Activated naive CD8-positive, alpha-beta T cell treated with anti-CD3 and anti-CD28 coated beads for 36 hours (primary cell): ENCODE measurements at places on chromosomes 11 and 22.

DNA sequence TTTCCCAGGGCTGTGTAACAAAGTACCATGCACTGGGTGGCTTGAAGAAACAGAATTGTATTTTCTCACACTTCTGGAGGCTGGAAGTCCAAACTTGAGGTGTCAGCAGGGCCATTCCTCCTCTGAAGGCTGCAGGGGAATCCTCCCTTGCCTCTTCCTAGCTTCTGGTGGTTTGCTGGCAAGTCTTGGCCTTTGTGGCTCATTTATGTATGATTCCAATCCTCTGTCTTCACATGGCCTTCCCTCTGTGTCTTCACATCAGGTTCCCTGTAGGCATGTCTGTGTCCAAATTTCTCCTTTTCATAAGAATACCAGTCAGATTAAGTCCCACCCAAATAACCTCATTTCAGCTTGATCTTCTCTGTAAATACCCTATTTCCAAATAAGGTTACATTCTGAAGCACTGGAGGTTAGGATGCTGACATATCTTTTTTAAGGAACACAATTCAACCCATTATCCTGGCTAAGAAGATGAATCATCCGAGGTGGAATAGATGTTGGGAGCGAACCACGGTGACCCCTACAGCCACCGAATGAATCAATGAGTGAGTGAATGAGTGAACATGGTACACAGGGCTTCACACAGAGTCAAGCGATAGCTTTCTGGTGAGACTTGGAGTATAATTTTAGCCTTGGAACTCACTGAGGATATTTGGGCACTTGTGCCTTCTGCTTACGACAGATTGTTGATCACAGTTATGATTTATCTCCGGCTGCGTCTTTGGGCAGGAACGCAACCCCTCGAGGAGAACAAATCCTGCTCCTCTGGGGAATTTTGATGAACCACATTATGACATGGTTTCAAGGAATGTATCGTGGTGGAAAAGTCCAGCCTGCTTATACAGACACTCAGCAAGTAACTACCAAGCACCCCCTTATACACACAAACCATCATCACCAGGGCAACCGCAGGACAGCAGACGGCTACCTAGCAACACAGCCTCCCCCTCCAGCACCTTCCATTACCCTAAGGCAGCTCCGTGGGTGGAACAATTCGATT is 34.3 kb upstream of the MICAL2 start:
- peaks cover 3% of the 10 kb centered on the region for H3K4me1 ChIP-seq
- H3K27me3 ChIP-seq = no peaks in the 10 kb centered on the region
- no peaks in the 10 kb centered on the region for H3K36me3 ChIP-seq
- no peak overlapping the region for H3K27ac ChIP-seq
- no peak overlapping the region for H3K4me3 ChIP-seq

DNA sequence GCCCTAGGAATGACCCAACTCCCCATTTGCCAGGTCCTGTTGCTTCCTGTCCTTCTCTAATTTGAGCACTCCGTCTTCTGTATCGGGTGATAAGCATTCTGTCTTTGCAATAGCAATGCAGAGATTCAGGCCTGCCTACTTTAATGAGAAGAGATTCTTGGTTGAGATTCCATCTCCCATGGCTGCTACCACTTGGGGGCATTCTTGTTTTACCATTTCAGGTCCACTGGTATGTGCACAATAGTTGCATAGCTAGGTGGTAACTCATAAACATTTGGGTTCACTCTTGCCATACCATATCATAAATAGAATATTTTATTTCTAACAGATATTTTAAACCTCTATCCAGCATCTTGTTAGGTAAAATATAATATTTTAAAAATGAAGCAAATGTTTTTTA is 34.4 kb upstream of the CALCB start:
- H3K4me3 ChIP-seq = no peak overlapping the region
- no peak for DNase-seq
- H3K27me3 ChIP-seq = peaks cover 7% of the 10 kb centered on the region
- H3K4me1 ChIP-seq = no peaks in the 10 kb centered on the region

DNA sequence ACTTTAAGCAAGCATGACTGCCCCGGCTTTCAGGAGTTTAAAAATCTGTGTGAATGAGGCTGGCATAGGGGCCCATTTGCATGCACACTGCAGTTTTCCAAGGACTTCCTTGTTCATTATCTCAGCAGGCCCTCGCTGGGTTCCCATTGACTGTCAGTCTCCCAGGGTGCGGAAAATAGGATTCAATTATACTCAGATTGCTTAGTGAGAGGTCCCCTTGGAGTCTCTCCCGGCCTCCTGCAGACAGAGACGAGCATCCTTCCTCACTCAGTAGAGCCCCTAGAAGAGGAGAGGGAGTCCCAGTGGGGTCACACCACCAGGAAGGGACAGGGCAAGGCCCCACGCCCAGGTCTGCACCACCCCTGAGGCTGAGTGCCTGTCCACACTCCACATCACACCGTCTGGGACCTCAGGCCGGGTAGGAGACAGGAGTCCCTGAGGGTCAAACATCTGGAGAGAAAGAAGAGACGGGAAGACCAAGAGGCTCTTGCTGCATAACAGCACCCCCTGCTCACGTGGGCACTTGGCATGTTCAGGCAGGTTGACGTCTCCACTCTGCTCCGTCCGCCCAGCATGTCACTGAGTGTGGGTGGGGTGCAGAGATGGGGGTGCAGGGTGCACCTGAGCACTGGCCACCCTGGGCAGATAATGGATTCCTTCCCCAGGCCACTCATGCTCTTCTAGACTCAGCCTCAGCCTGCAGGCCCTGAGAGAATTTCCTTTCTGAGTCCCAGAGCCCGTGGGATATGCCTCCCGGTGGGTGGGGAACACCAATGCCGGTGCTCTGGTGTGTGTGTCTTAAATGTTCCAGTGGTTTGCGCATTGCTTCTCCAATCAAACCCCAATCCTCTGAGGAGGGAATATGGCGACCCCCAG is 58.8 kb downstream of the MCM5 start:
- no peak overlapping the region for H3K27ac ChIP-seq
- no peak for DNase-seq
- no peaks in the 10 kb centered on the region for H3K27me3 ChIP-seq

DNA sequence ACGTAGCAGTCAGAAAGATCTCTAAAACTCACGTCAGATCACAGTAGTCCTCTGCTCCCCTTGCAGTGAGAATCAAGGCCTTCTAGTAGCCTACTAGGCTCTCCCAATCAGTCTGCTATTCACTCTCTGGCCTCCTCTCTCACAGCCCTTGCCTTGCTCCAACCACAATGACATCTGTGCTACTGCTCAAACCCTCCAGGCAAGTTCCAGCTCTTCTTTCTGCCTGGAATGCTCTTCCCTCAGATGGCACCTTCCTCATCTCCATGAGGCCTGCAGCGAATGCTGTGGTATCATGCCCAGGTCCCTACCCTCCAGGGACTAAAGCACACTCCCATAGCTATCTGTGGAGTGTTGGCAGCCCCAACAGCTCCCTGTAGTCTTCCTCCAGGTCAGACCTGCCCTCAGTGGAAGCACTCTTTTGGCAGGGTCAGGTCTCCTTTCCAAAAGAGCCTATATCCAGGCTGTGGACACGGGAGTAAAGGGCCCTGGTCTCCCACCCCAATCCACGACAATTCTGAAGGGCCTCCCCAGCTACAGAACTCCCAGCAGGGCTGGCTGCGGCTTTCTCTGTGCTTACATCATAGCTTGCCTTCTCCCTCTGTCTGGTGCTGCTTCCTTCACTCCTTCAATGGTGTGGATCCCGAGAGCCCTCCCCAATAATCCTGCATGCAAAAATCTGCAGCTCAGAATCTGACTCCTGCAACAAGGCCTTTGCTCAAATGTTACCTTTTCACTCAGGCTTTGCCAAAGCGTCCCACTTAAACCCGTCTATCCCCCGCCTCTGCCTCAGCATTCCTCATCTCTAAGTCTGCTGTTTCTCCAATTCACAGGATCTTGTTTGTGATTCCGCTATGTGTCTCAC is 8.9 kb downstream of the HIRA start:
- peaks cover 47% of the 10 kb centered on the region for H3K4me1 ChIP-seq
- no peak overlapping the region for H3K4me3 ChIP-seq
- H3K27me3 ChIP-seq = no peaks in the 10 kb centered on the region
- peaks cover 21% of the 10 kb centered on the region for H3K36me3 ChIP-seq

DNA sequence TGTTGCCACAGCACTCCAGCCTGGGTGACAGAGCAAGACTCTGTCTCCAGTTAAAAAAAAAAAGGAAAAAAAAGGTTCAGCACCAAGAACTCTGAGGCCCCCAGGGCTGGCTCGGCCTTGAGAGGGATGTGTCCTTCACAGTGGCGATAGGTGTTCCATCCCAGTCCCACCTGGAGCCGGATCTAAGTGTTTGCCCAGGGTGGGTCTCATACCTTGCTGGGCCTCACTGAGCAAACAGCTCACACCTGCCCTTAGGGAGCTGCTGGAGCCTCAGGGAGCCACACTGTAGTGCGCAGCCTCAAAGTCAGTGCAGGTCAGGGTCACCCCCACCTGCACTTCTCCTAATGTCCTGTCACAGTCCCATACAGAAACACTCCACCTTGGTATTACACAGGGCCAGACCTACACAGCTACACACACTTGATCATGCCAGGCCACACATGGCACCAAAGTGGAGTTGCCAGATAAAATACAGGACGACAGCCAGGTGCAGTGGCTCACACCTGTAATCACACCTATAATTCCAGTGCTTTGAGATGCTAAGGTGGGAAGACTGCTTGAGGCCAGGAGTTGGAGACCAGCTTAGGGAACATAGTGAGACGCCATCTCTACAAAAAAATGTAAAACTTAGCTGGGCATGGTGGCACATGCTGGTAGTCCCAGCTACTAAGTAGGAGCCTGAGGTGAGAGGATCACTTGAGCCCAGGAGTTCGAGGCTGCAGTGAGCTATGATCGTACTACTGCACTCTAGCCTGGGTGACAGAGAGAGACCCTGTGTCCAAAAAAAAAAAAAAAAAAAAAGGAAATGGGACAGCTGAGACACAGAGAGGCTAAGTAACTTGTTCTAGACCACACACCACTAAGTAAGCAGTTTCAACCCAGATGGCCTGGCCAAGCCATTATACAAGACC is 7.3 kb downstream of the STARD10 start:
- H3K4me1 ChIP-seq = peaks cover 21% of the 10 kb centered on the region
- H3K4me3 ChIP-seq = no peak overlapping the region
- DNase-seq = no peak
- H3K27me3 ChIP-seq = no peaks in the 10 kb centered on the region
- H3K27ac ChIP-seq = no peak overlapping the region

- H3K27ac ChIP-seq = no peak overlapping the region
- H3K36me3 ChIP-seq = no peaks in the 10 kb centered on the region
- DNase-seq = no peak
- no peak overlapping the region for H3K4me3 ChIP-seq
- no peaks in the 10 kb centered on the region for H3K27me3 ChIP-seq
These were observed 109.3 kb upstream of the PLET1 start for GRCh38 chr11:112369916-112370315.

- H3K27me3 ChIP-seq = no peaks in the 10 kb centered on the region
- H3K4me1 ChIP-seq = peaks cover 5% of the 10 kb centered on the region
- DNase-seq = no peak
- no peak overlapping the region for H3K27ac ChIP-seq
These were observed 36.1 kb downstream of the RELT start for GRCh38 chr11:73412308-73412707.

GRCh38 chr22:39471381-39472141 is 14.7 kb downstream of the MGAT3 start:
- peak; percentile 25 for DNase-seq
- peaks cover 17% of the 10 kb centered on the region for H3K4me1 ChIP-seq
- H3K4me3 ChIP-seq = no peak overlapping the region

DNA sequence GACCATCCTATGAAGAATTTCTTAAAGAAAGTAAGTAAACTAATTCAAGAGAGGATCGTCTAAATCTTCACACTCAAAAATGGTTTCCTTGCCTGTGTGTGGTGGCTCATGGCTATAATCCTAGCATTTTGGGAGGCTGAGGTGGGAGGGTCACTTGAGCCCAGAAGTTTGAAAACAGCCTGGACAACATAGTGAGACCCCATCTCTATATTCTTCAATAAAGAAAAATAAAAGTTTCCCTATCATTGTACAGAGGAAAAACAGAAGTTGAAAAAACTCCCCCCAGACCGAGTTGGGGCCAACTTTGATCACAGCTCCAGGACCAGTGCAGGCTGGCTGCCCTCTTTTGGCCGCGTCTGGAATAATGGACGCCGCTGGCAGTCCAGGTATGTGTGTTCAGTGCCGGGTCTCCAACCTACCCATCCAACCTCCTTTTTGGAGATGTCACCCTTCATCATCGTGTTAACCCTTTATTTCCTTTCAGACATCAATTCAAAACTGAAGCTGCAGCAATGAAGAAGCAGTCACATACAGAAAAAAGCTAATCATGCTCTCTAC is 3.0 kb downstream of the RPS25 start:
- H3K36me3 ChIP-seq = peaks cover 66% of the 10 kb centered on the region
- H3K4me1 ChIP-seq = peaks cover 38% of the 10 kb centered on the region
- peak overlapping the region; percentile 55 for H3K4me3 ChIP-seq
- H3K27me3 ChIP-seq = no peaks in the 10 kb centered on the region
- DNase-seq = no peak

DNA sequence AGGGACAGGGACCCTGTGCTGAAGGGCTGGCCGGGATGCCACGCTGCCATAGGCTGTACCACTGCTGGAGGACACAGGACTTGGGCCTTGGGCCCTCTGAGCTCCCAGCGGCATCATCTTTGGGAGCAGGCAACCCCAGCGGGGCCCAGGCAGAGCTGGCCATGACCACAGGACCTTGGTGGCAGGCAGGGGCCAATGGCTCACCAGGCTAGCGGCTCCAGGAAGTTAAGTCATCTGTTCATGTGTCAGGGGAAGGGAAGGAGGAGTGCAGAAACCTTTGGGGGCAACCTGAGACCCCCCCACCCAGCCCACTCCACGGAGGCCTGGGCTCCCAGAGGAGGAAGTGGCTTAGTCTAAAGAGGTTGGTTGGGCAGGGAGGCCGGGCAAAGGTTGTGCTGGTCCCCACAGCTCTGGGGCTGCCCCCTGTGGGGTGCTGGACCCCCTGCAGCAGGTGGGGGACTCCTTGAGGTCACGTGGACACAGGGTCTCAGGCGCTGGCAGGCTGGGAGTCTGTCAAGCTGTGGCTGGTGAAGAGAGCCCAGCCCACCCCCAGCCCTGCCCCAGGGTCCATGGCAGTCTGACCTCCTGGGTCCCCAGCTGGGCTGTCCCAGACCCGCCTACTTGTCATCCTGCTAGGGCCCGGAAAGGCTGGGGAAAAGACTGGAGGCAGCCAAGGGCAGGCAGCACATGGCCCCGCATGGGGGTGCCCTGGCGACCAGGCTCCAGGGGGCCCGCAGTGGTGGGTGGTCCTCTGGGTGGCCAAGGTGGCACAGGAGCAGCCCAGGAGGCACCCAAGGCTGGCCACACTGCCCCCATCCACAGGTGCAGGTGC is 184.3 kb downstream of the IGLL1 start:
- no peak for DNase-seq
- no peaks in the 10 kb centered on the region for H3K27me3 ChIP-seq
- H3K27ac ChIP-seq = no peak overlapping the region
- no peaks in the 10 kb centered on the region for H3K36me3 ChIP-seq

- H3K4me1 ChIP-seq = peaks cover 31% of the 10 kb centered on the region
- peak overlapping the region; percentile 78 for H3K4me3 ChIP-seq
- H3K36me3 ChIP-seq = no peaks in the 10 kb centered on the region
- peak overlapping the region; percentile 42 for H3K27ac ChIP-seq
- no peaks in the 10 kb centered on the region for H3K27me3 ChIP-seq
- DNase-seq = no peak
These were observed 1.2 kb upstream of the CASTOR1 start for GRCh38 chr22:30290342-30291057.
